Mesothelial cell of epicardium (in vitro differentiated cells): ENCODE measurements at places on chromosomes 11 and 22.

DNA sequence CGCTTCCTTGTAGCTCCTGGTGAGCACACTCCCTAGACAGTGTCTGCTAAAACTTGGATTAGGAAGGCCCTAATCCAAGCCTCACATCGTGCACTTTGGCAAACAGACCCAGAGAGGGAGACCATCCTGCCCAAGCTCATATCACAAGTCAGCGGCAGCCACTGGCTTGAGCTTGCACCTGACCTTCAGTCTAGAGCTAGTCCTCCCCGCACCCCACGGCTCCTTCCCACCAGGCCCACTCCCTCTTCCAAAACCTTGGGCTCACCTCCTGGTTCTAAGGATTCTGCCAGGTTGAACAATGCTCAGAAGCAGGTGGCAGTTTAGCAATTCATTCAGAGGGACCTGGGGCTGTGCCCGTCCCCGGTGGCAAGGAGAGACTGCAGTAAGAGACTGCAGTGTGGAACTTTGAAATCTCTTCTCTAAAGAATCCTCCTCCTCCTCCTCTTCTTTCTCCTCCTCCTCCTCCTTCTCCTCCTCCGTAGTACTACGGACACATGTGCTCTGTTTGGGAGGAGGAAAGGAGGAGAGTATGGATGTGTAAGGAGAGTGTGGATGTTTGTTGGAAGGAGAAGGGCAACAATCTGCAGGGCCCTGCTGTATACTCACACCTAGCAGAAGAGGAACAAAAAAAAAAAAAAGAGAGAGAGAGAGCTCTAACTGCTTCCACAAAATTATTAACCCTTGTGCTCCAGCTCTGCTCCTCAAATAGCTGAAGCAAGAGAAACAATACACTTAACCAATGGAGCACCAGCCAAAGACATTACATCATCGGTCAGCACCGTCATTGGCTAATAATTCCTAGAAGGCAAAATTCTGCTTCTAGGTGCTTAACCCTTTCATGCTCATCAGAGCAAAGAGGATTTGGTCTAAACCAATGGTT is 6.0 kb downstream of the SYN3 start:
- no peak for DNase-seq

DNA sequence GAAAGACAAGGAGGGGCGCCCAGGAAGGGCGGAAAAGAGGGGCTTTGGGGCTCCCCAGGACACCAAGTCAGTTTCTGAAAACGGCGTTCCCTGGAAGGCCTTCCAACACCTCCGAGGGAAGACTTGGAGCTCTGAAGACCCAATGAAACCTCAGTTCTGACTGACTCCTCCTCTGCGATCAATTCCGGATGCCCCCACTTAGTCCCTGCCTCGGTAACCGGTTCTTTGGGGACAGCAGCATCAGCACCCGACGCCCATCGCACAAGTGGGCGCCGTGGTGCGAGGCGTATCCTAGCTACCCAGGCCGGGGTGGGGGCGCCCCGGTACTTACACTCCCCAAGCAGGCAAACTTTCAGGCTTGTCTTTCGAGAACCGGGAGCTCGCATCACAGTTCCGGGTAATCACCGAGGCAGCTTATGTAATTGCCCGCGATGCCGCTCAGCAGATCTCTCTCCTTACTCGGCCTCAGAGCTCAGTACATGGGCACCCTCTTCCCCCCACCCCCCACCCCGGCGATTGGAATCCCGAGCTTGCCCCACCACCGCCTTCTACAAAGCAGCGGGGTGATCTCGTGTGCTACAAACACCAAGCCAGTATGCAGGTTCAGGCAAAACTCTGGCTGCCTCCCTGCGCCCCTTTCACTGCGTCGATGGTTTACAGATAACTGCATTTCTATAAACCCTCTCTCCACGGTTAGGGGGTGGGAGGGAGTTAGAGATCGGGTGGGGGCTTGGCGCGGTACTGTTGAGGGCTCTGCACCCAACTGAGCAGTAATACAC is 2.0 kb downstream of the TENM4 start:
- DNase-seq: peak; percentile 40

GRCh38 chr11:112404112-112404511 is 143.5 kb upstream of the PLET1 start:
- DNase-seq: no peak

DNA sequence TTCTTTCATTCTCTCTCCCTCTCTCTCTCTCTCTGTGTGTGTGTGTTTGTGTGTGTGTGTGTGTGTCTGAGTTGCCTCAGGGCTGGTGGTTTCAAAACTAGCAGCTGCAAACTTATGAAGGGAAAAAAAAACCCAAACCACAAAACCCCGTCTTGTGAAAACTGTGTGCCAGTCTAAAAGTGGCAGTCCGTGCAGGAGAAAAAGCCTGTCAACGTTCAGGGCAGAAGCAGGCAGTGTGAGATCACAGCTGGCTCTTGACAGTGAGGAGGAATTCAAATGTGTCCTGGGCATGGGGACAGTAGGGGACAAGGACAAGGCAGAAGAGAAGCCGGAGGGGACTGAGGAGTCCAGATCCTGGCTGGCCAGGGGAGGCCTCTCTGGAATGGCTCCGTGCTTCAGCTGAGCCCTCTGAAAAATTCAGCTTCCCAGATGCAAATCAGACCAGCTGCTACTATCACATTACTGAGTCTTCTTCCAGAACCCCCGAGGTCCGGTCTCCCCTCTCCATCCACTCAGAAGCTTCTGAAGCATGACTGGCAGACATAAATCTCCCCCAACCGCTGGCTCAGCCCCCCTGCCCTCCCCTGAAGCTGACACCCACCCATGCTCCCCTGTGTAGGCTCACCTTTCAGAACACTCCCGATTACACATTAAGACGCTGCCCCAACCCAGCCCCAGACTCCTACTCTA is 31.9 kb downstream of the FLI1 start:
- no peak for DNase-seq

- DNase-seq: peak; percentile 34
Observed at GRCh38 chr11:2800655-2801531, 84.7 kb downstream of the CDKN1C start.

DNA sequence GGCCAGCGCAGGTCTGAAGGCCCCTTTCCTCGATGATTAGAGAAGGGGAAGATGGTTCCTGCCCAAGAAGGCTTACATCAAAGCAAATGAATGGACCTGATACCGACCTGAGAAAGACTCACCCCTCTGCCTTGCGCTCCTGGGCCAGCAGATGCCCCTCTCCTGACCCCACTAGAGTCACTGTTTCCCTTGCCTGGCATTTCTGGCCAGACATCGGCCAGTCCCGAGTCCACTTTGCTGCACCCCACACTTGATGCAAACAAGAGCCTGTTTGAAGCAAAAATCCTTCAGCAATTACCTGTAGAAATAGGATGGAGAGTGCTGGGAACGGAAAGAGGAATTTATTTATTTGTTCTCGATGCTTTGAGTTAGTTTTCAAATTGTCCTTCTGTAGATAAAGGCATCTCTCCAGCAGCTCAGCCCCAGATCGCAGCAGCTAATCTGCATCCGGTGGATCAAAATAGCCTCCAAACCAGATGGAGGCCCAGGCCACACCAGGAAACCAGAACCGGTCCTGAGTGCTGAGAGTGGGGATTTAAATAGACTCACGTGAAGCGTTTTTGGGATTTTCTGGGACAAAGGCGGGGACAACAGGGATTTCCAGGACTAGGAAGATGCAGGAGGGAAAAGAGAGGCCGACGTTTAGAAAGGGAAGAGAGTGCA is 148.6 kb downstream of the TRIM29 start:
- DNase-seq: no peak

- DNase-seq: no peak
Observed at GRCh38 chr11:68690671-68691401, 6.5 kb downstream of the GAL start.

GRCh38 chr11:85694385-85694980 is 8.5 kb upstream of the CCDC89 start:
- no peak for DNase-seq

DNA sequence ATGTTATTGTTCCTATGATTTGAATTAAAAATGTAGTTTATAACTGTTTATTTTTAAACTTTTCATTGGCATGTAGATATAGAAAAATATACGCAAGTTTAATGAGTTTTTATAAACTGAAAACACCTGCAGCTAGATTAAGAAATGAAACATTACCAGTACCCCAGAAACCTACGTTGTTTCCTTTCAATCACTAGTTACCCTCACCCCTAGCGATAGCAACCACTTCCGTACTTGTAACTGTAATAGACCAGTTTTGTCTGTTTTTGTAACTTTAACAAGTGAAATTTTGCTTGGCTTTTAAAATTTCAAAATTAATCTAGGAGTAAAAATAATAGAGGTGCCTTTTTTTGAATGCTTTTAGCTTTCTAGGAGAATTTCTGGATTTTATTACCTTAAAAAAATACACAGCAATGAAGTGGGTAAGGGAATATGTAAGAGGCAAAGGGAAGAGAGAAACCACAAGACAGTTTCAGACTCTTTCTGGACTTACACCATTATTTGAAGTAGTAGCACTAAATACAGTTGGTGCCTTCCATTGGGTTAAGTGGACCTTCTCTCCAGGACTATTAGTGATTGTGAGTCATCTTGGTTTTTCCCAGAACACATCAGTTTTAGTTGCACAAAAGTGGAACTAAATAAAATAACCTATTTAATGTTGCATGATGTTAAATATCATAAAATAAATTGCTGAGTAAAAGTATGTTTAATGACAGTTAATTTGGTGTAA is 18.7 kb upstream of the NAT10 start:
- DNase-seq: no peak

DNA sequence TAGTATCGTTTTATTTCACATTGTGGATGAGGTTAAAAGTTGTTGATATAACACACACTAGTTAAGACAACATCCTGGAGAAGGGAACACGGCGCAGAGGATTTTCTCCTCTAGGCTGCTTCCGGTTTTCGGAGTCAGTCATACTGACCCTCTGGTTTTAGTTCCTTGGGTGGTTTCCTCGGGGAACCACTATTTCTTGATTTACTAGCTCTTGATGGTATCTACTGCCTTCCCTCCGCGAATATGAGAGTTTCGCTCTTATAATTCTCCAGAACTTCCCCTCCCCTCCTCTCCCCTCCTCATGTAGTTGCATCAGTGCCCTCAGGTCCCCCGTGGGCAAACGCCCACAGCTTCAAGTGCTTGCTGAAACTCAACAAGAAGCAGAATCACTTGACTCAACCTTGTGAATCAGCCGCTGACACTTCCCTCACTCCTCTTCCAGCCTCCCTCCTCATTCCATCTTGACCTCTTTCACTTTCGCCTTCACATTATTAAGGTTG is 15.9 kb upstream of the APOBEC3A start:
- no peak for DNase-seq

- no peak for DNase-seq
Observed at GRCh38 chr11:78224906-78225420, 36.2 kb downstream of the USP35 start.

DNA sequence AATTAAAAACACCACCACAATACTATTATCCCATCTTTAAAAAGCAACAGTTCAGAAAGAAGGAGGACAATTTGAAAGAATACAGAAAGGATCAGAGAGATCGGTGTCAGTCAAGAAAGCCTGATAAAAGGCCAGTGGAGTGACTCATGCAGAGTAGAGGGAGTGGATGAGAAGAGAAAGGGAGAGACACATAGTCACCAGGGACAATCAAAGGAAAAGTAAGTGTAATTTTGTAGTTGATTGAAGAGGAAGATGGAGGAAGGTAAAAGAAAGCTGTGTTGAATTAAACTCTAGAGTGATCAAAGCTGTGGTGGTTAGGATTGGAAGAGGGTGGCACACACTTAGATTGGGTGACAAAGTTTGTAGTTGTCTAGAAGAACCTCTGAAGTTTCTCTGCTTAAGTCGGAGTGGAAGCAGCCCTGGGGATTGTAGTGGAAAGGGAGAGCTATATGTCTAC is 14.1 kb downstream of the SPECC1L start:
- DNase-seq: no peak

DNA sequence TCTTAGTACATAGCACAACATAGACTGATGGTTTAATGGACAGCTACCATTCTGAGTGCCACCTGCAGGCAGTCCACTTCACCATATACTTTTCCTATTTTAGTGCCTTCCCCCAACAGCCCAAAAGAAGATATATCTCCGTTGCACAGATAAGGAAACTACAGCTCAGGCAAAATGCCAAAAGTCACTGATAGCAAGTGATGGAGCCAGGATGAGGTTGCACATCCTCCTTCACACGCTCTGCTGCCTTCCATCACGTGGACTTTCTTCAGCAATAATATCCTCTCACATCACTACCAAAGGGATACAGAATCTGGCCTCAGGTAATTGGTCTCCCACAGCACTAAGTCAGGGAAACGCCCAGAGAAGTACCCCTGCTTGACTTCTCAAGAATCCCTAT is 7.5 kb downstream of the TCF20 start:
- DNase-seq: no peak

GRCh38 chr11:1863352-1864216 is 10.7 kb downstream of the LSP1 start:
- DNase-seq: no peak

DNA sequence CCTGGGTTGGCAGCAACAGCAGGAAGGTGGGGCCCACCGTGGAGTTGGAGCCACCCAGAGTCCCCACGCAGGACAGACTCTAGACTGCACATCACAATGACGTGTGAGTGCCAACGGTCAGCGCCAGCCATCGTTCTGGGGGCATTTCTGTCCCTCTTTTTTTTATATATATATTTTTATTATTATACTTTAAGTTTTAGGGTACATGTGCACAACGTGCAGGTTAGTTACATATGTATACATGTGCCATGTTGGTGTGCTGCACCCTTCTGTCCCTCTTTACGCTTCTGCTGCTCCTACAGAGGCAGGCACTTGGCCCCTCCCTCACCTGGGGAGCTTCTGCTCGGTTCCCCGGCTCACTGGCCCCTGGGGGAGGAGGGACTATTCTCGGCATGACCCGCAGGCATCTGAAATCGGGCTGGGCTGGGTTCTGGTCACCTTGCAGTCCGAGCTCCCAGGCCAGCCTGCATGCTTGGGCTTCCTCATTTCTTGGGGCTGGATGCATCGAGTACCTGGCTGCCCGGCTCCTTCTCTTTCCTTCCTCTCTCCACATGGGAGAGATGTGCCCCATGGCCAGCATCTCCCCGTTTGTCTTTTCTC is 787.4 kb downstream of the TBC1D22A start:
- no peak for DNase-seq

GRCh38 chr11:44611088-44611487 is 45.6 kb downstream of the CD82 start:
- DNase-seq: no peak

- DNase-seq: no peak
Observed at GRCh38 chr11:103994094-103994493, 42.3 kb upstream of the DDI1 start.

DNA sequence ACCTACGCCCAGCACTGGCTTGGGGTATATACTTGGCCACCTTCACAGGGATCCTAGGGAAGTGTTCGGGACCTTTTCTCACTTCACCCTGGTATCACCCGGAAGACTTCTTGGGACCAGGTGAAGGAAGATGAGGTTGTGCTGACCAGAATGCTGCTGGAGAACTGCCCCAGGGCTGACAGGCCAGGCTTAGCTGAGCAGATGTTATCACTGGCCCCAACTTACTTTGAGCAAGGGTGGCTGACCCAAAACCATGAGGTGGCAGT is 4.5 kb downstream of the FTH1 start:
- no peak for DNase-seq
